ENCODE measurements at places on chromosomes 5 and 9. TPM values are rescaled to one million over a fixed set of nuclear protein-coding genes. Genes with fewer than 3 reads are reported as not detected.

The SPAAR gene
- 1.9 TPM for total RNA-seq

The ZFP2 gene
- 3.0 TPM for total RNA-seq

The IRX4 gene
- total RNA-seq = not detected

The MUSK gene
- not detected for total RNA-seq

The POLR3G gene
- 2.1 TPM for total RNA-seq

The AQP7 gene
- 8.3 TPM for total RNA-seq

The IL4 gene
- total RNA-seq = not detected

The CMBL gene
- total RNA-seq = 20.7 TPM

The ADAMTS16 gene
- 0.52 TPM for total RNA-seq

Data from ureter (tissue), 1 donor.